AG08395 (cell line): ENCODE measurements at places on chromosomes 3 and 15.

DNA sequence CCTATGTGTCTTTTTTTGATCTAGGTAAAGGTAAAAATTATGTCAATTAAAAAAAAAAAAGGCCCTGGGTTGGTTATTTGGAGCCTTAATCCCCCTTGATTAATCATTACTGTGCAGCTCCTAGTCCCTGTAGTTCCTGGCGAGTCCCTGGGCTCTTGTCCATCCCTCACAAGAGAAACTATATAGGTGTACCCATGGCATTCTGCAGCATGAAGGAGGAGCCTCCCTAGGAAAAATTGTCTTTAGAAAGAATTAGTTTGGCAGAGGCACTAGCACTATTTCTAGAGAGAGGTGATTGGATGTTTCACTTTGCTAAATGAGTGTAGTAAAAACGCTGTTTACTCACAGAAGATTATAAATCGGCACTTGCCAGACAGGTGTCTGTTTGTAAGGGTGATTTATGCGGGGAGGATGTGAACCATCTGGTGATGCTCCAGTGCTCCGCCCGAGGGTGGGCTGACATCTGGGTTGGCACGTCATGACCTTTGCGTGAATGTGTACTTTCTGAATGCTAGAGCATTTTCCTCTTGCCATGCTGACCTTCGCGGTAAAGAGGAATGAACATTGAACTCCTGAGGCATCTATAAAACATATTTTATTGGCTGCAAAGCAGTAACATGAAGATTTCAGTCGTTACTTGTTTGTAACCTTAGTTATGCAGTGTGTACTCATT lies 12.6 kb downstream of the PLCL2 start:
- peak; percentile 24 for DNase-seq

- no peak for DNase-seq
Observed at GRCh38 chr3:53069422-53070068, 23.7 kb upstream of the SFMBT1 start.

DNA sequence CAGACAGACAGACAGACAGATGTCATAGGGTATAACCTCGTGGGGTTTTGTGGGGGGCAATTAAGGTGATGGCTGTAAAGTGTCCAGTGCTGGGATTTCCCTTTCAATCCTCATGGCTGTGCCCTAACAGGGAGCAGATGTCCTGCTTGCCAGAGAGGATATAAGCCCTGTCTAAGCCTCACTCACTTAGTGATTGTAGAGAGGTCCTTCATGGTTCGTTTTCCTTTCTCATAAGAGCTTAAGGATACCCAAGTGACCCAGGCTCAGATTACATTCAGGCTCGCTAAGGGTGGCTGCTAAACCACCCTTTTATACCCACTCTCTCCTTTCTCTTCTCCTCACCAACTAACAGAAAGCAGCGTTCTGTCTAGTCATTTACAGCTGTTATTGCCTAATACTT lies 19.2 kb downstream of the LYSMD2 start:
- DNase-seq: no peak

DNA sequence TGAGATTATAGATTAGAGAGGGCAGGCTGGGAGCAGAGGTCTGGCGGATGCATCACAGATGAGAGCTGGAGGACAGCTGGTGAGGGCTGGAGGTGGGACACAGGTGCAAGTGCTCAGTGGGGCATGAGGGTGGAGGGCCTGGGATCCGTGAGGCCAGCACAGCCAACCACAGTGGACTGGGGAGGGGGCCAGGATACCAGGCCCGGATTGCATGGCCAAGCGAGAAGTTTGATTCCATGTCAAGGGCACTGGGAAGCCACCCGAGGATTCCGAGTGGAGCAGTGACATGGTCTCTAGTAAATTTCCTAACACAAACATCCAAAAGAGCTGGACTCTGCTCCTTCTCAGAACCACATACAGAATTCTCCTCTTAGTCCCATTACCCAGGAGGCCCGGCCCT lies 44.0 kb upstream of the SLC41A3 start:
- DNase-seq: no peak

GRCh38 chr3:97470481-97470880 lies 294.1 kb upstream of the ARL6 start:
- DNase-seq: no peak

DNA sequence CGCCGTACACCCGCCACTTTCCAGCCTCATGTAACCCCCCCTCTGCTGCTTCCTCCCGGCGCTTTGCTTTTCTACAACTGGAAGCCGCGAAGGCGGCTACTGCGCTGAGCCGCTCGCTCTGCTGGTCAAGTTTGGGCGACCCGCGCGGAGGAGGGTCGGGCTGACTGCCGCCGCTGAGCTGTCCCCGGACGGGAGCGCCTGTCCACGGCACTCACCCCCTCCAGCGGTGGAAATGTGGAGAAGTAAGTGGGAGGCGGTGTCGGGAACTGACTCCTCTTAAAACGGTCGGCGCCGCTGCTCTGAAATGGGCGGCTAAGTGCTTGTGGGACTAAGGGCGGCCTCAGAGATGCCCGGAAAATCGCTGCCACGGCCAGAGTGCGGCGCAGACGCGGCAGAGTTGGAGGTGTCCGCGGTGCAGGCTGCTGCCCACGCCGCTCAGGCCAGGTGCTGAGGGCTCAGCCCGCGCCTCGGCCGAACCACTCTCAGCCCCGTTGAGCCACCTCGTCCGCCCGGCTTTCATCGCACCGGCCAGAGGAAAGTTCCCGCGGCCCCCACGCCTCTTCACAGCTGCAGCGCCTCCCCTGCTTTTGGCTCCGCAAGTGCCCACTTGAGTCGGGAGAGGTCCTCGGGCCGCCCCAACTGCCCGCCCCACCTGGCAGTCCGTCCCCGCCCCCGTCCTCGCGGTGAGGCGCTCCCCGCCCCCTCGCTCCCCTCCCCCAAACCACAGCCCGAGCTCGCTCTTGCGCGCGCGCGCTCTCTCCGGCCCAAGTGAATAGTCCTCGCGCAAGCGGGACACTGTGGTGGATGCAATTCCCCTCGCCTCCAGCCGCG lies at the start of gene EPHA6:
Gene EPHA6 (plus strand): TSS at position 775 of the 831 bp plus-strand sequence.
- peak; percentile 48 for DNase-seq

DNA sequence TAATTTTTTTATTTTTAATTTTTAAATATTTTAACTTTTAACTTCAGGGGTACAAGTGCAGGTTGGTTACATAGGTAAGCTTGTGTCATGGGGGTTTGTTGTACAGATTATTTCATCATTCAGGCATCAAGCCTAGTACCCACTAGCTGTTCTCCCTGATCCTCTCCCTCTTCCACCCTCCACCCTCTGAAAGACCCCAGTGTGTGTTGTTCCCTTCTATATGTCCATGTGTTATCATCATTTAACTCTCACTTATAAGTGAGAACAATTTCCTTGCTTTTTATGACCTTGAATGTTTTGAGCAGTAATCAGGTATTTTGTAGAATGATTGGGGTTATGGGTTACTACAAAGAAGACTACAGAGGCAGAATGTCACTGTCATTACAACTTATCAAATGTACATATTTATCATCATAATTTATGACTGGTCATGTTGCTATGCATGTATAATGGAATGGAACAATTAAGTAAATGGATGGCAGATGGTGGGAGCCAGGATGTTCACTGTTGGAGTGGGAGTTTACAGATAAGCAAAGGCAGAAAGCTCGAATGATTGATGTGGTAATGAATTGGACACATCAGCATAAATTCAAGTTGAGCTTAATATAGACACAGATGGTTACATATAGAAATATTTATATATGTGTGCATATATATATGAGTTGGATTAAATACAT lies 563.8 kb upstream of the ROBO1 start:
- DNase-seq: no peak

DNA sequence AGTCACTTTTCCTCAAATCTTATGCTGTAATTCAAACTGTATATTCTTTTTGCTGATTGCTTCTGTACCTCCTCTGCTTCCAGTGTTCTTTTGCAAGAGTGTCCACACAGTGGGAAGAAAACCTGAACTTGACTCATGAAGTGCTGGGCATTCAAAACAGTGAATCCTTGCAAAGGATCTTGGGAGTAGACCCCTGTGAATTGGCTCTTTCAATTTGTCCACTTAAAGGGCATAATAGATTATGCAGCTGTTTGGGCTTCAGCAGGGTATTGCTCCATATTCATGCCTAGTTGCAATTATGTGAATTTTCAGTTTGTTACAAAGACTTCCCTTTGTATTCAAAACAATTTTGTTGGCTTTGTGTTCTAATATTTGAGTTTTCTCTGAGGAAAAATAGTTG lies 11.4 kb downstream of the ZFAND6 start:
- no peak for DNase-seq

DNA sequence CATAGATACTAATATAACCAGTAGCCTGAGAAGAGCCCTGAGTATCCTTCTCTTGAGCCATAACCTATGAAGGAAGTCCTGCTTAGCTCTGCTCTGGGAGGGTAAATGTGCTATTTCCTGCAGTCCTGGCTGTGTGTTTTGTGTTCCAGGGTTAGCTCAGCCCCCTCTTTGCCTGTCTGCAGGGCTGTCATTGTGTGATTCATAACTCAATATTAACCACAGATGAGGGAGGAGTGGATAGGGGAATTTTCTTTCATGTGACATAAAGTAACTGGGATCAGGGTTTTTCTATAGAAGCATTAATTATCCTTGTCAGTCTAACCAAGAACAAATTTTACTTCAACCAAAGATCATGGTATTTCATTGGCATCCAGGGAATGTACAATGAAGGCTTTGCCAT lies 183.3 kb upstream of the ZBTB20 start:
- DNase-seq: peak; percentile 35

DNA sequence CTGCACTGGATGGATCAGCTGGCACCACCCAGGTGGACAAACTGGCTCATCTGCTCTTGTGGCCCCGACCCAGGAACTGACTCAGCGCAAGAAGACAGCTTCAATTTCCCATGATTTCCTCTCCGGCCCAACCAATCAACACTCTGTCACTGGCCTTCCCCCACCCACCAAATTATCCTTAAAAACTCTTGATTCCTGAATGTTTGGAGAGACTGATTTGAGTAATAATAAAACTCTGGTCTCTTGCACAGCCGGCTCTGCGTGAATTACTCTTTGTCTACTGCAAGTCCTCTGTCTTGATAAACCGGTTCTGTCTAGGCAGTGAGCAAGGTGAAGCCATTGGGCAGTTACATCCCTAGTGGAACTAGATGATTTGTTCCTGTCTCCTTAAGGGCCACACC lies 16.1 kb downstream of the BDH1 start:
- no peak for DNase-seq

DNA sequence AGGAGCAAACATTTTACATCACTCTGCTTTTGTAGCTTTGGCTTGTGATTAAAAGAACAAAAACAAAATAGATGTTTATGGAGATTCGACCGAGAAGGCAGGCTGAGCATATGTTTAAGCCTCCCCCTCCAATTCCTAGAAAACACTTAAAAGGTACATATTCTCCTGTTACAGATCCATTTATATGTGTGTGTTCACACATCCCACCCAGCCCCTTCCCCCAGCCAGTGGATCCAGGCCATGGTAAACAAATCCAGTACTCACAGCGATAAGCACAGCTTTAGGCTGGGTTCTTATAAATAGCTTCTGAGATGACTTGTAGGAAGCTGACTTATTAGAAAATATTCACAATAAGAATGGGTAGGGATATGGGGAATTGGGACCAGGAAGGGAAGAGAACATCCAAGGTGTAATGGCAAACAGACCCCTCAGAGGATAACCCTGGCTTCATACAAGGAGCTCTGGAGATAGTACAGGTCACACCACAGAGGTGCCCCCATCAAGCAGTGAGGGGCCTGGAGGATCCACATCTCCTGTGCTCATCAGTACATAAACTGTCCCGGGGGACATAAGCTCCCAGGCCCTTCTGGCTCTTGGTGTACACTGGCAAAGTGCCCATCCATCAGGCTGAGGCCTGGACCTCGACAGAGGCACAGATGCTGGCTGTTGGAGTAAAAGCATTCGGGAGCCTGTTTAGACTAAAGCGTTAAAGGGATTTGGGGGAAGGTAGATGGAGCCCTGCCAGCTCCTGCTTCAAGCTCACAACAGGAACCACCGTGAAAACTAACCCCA lies 70.0 kb upstream of the UBE2E1 start:
- DNase-seq: no peak

GRCh38 chr3:129211772-129212171 lies 28.1 kb upstream of the CNBP start:
- peak; percentile 65 for DNase-seq

DNA sequence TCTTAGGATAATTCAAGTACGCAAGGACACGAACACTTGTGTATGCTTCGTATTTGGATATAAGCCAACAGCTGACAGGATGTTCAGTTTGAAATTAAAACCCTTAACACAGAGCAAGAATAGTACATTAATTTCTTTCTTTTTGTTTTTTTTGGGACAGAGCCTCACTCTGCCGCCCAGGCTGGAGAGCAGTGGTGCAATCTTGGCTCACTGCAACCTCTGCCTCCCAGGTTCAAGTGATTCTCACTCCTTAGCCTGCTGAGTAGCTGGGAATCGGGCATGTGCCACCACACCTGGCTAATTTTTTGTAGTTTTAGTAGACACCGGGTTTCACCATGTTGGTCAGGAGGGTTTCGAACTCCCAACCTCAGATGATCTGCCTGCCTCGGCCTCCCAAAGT lies 32.4 kb downstream of the TOMM70 start:
- no peak for DNase-seq

- peak; percentile 81 for DNase-seq
Observed at GRCh38 chr3:187186801-187187421, 10.4 kb upstream of the RTP1 start.
